ENCODE measurements at places on chromosomes 7 and 10.

DNA sequence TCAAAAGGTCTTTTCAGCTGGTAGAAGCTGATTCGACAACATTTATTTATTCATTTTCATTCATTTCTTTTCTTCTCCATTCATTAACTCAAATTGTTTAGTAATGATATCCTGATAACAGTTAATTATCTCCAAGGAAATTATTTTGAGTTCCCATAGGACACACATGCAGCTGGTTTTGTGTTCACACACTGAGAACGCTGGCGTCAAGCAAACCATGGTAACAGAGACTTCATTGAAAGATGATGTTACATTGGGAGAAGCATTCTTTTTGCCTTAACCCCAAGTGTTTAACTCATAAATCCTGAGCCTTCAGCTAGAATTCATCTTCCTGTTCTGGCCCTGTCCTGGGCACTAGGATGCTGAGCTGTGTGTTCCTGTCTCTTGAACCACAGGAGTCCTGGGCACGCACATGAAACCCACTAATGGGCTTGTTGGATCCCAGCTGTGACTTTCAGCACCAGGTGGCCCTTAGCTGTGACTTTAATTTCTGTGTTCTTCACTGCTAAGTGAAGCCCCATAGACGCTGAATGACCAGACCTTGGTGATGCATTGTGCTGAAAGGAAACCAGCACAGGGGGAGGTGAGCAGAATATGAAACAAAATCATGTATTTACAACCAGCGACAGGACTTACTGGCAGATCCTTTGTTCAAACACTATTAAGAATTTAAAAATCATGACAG is 121.5 kb upstream of the PRSS58 start:
- no peaks in the 10 kb centered on the region for H3K4me1 ChIP-seq
- H3K36me3 ChIP-seq, result no peaks in the 10 kb centered on the region
- no peaks in the 10 kb centered on the region for H3K27me3 ChIP-seq
- no peak overlapping the region for H3K27ac ChIP-seq

GRCh38 chr7:514651-515598 is 4.7 kb downstream of the PDGFA start:
- DNase-seq, result peak; percentile 36
- H3K4me1 ChIP-seq, result peaks cover 9% of the 10 kb centered on the region
- H3K4me3 ChIP-seq, result no peak overlapping the region

GRCh38 chr7:105621617-105622016 is 40.3 kb upstream of the EFCAB10 start:
- H3K4me3 ChIP-seq, result no peak overlapping the region
- H3K27ac ChIP-seq, result peak overlapping the region; percentile 27
- no peaks in the 10 kb centered on the region for H3K36me3 ChIP-seq
- no peaks in the 10 kb centered on the region for H3K27me3 ChIP-seq
- no peaks in the 10 kb centered on the region for H3K4me1 ChIP-seq

DNA sequence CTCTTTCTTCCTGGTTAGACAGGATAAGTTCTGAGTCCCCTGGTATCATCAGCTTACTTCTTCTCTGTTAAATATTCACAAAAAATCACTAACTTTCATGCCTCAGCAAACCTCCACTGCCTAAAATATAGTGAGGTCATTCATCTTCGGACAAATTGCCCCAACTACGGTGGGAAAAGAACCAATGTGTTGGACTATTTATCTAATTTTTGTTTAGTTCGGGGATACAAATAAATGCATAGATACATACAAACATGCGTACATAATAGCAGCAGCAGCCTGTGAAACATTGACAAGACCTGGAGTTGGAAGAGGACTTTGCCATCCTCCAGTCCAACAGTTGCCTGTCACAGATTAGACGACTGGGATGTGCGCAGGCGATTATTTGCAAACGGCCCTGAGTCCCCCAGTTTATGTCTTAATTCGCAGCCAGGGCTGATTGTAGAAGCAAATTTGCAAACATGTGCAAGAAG is 51.5 kb downstream of the EGFR start:
- no peaks in the 10 kb centered on the region for H3K27me3 ChIP-seq
- H3K4me1 ChIP-seq, result peaks cover 11% of the 10 kb centered on the region
- H3K36me3 ChIP-seq, result no peaks in the 10 kb centered on the region
- H3K27ac ChIP-seq, result peak overlapping the region; percentile 47
- no peak for DNase-seq

- no peaks in the 10 kb centered on the region for H3K36me3 ChIP-seq
- DNase-seq, result no peak
- no peak overlapping the region for H3K27ac ChIP-seq
- H3K27me3 ChIP-seq, result no peaks in the 10 kb centered on the region
- H3K4me3 ChIP-seq, result no peak overlapping the region
Measured at GRCh38 chr7:35565927-35566326, 129.0 kb downstream of the HERPUD2 start.

GRCh38 chr10:123564631-123565030 is 101.5 kb upstream of the GPR26 start:
- no peaks in the 10 kb centered on the region for H3K27me3 ChIP-seq
- no peaks in the 10 kb centered on the region for H3K4me1 ChIP-seq
- no peak overlapping the region for H3K27ac ChIP-seq
- no peaks in the 10 kb centered on the region for H3K36me3 ChIP-seq

- H3K36me3 ChIP-seq, result no peaks in the 10 kb centered on the region
- no peak for DNase-seq
- no peak overlapping the region for H3K4me3 ChIP-seq
Measured at GRCh38 chr7:55069271-55069792, 50.5 kb downstream of the EGFR start.

GRCh38 chr7:85172530-85172941 is 14.3 kb downstream of the SEMA3D start:
- no peaks in the 10 kb centered on the region for H3K36me3 ChIP-seq
- H3K27me3 ChIP-seq, result no peaks in the 10 kb centered on the region
- H3K4me1 ChIP-seq, result no peaks in the 10 kb centered on the region
- DNase-seq, result no peak

DNA sequence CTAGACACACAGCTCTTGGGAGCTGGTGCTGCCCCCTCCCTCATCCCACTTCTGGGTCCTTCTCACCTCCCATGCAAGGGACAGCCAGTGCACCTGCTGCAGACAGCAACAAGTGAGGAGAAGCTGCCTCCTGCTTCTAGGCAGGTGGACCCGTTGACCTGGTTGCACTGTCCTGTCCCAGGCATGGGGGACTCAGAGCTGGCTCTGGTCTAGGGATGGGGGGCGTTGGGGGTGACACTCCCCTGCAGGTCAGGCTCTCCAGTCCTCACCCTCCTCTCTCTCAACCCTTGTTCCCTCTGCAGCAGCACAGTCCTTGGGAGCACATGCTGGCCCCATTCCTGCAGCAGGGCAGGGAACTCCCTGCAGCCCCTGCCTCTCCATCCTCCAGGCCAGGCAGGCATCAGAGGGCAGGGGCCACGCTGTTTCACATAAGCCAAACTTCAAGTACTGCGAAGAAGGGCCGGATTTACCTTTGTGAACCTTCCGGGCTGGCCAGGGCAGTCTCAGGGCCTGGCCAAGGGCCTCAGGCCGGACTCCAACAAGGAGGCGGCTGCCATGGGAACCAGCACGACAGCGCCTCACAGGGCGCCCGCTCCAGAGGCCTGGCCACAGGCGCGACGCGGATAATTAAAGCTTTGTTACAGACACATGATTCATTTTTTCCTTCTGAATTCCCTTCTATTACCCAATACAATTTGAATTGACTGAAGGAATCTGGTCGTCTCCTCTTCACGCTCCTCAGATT is 48.5 kb downstream of the RASGEF1A start:
- DNase-seq, result no peak
- no peaks in the 10 kb centered on the region for H3K4me1 ChIP-seq
- H3K27me3 ChIP-seq, result no peaks in the 10 kb centered on the region

- H3K36me3 ChIP-seq, result no peaks in the 10 kb centered on the region
- H3K27me3 ChIP-seq, result no peaks in the 10 kb centered on the region
- no peak overlapping the region for H3K27ac ChIP-seq
- H3K4me3 ChIP-seq, result no peak overlapping the region
Measured at GRCh38 chr7:78443811-78444210, 645.2 kb downstream of the PHTF2 start.

- no peak overlapping the region for H3K27ac ChIP-seq
- no peaks in the 10 kb centered on the region for H3K36me3 ChIP-seq
- DNase-seq, result no peak
Measured at GRCh38 chr7:106116161-106116704, 4.1 kb upstream of the SYPL1 start.

DNA sequence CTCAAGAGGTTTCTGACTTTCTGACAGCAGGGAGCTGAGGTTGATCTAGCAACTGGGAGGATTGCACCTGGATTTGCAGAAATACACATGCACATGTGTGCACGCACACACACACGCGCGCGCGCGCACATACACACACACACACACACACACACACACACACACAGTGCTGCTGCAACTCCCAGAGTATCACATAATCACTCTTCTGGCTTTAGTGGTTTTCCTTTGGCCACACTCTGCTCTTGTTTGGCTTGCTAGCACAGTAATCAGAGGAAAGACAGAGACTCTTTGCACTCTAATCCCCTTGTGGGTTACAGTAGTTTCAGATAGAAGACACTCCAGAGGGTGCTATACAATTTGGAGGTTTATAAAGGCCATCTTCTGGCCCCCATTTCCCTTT is 705.0 kb downstream of the AUTS2 start:
- no peak for DNase-seq
- H3K36me3 ChIP-seq, result no peaks in the 10 kb centered on the region

- H3K4me3 ChIP-seq, result no peak overlapping the region
- H3K27ac ChIP-seq, result no peak overlapping the region
- H3K4me1 ChIP-seq, result no peaks in the 10 kb centered on the region
Measured at GRCh38 chr10:87750817-87751216, 67.2 kb downstream of the ATAD1 start.

- H3K27me3 ChIP-seq, result no peaks in the 10 kb centered on the region
- H3K27ac ChIP-seq, result no peak overlapping the region
- no peak overlapping the region for H3K4me3 ChIP-seq
- no peak for DNase-seq
- no peaks in the 10 kb centered on the region for H3K36me3 ChIP-seq
Measured at GRCh38 chr7:51613911-51614357, 297.3 kb upstream of the COBL start.
